MG63 (cell line): ENCODE measurements at places on chromosomes 1 and 21. TPM values are rescaled to one million over a fixed set of nuclear protein-coding genes. Genes with fewer than 3 reads are reported as not detected.

DNA sequence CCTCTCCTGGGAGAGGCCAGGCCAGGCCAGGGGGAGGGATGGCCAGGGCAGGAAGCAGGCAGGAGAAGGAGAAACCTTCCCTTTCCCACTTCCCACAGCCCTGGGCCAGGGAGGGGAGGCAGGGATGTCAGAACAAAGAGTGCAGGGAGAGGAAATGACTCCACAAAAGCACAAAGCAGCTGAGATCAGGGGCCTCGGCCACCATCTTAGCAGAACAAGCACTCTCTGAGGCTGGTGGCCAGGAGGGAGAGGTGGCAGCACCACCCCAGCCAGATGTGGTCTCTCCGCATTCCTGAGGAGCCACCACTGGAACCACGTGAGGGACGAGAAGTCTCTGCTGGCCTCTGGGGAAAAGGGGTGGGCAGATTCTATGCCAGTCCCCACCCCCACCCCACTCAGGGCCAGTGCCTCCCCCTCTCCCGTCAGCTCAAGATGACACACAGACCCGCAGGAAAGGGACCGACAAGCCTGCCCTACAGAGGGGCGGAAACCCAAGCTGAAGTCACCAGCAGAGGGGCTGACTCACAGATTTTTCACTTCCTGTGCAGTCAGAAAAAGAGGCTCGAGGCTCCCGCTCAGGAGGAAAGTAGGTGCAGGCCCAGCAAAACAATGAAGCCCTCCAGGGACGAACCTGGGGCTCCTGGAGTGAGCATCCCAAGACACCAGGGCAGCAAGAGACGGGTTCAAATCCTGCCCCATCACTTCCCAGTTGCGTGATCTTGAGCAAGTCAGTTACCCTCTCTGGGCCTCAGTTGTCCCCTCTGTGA, 24.1 kb upstream of the ALDH4A1 start:
- DNase-seq: peak; percentile 89

GRCh38 chr1:89523572-89524368, 859 bp upstream of the LRRC8B start:
- DNase-seq: no peak

DNA sequence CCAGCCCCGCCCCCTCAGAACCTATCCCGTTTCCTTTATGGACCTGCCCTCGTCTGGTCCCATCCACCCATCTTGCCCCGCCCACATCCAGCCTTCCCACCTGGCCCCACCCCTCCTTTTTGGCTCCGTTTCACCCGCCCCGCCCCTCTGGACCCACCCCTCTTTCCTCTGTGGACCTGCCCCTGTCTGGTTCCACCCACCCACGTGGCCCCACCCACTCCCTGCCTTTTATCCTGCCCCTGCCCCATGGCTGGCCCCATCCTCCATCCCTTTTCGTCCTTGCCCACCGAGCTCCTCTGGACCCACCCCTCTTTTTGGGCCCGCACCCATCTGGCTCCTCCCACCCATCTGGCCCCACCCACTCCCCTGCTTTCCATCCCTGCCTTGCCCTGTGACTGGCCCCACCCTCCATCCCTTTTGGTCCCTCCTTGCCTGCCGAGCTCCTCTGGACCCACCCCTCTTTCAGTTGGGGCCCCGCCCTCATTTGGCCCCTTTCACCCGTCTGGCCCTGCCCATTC, 177.3 kb downstream of the CAMTA1 start:
- peak; percentile 66 for DNase-seq

DNA sequence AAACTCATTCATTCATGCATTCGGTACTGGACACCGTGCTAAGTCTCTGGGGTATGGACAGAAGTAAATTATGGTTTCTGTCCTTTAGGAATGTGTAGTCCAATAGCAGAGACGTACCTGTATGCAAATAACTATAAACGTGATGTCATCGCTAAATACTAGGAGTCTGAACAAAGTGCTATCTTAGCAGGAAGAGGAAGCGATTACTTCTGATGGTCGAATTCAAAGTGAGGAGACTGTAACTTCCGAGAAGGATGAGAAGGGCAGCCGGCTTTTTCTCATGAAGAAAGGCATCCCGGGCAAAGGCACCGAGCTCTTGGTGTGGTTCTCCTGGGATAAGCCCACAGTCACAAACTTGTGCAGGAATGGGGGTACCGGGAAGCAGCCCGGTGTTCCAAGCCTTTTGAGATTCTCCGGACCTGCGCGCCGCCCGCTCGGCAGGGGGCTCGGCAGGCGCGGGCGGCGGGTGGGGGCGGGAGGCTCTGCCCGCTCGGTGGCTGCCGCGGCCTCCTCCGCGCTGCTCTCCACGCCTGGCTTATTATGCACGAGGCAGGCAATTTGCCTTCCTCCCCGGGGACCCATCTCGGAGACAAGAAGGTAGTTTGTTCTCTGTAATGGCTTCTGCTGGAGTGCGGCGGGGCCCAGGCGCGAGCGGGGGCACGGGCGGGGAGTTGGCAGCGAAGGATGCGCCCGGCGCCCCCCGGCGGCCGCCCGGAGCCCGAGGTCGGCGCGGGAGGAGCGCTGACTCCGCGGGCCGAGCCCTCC, 67.5 kb upstream of the CD1D start:
- peak; percentile 43 for DNase-seq

The GUCA2B gene
- total RNA-seq: not detected in 2 replicates
